ENCODE measurements at places on chromosomes 11 and 22. TPM values are rescaled to one million over a fixed set of nuclear protein-coding genes. Genes with fewer than 3 reads are reported as not detected.

OR8D4 gene
- total RNA-seq: not detected

MAP6 gene
- total RNA-seq: 1.1 TPM

CXCR5 gene
- not detected for total RNA-seq

NF2 gene
- 83.1 TPM for total RNA-seq

SAA2 gene
- not detected for total RNA-seq

DERL3 gene
- total RNA-seq: 0.44 TPM

C11orf86 gene
- not detected for total RNA-seq

C22orf42 gene
- not detected for total RNA-seq

MCHR1 gene
- total RNA-seq: 0.50 TPM

IRAG1 gene
- 22.6 TPM for total RNA-seq

MAJIN gene
- total RNA-seq: not detected

DNAJC24 gene
- total RNA-seq: 24.0 TPM

SBF1 gene
- total RNA-seq: 118 TPM

SORL1 gene
- 10.6 TPM for total RNA-seq

SCUBE2 gene
- total RNA-seq: 3.4 TPM

MMP10 gene
- 1.2 TPM for total RNA-seq

FDXACB1 gene
- 2.7 TPM for total RNA-seq

TM7SF2 gene
- total RNA-seq: 49.4 TPM

IL18BP gene
- total RNA-seq: 2.0 TPM

ELP4 gene
- total RNA-seq: 22.2 TPM

OR4B1 gene
- not detected for total RNA-seq

RIBC2 gene
- 3.0 TPM for total RNA-seq

OR52I2 gene
- under 0.01 TPM for total RNA-seq

PGM2L1 gene
- 2.2 TPM for total RNA-seq

MMP7 gene
- not detected for total RNA-seq

MFNG gene
- total RNA-seq: under 0.01 TPM

CECR2 gene
- 0.37 TPM for total RNA-seq

KRTAP5-9 gene
- not detected for total RNA-seq

TUBA8 gene
- 0.62 TPM for total RNA-seq

CARNS1 gene
- total RNA-seq: under 0.01 TPM

CENATAC gene
- 30.7 TPM for total RNA-seq

XRCC6 gene
- total RNA-seq: 344 TPM

SLC35C1 gene
- 8.6 TPM for total RNA-seq

PLA2G3 gene
- 0.33 TPM for total RNA-seq

OTOG gene
- total RNA-seq: not detected

RFPL3 gene
- total RNA-seq: not detected

All from uterine smooth muscle cell (primary cell).